RCC 7860 (cell line): ENCODE measurements at places on chromosomes 16 and 17.

DNA sequence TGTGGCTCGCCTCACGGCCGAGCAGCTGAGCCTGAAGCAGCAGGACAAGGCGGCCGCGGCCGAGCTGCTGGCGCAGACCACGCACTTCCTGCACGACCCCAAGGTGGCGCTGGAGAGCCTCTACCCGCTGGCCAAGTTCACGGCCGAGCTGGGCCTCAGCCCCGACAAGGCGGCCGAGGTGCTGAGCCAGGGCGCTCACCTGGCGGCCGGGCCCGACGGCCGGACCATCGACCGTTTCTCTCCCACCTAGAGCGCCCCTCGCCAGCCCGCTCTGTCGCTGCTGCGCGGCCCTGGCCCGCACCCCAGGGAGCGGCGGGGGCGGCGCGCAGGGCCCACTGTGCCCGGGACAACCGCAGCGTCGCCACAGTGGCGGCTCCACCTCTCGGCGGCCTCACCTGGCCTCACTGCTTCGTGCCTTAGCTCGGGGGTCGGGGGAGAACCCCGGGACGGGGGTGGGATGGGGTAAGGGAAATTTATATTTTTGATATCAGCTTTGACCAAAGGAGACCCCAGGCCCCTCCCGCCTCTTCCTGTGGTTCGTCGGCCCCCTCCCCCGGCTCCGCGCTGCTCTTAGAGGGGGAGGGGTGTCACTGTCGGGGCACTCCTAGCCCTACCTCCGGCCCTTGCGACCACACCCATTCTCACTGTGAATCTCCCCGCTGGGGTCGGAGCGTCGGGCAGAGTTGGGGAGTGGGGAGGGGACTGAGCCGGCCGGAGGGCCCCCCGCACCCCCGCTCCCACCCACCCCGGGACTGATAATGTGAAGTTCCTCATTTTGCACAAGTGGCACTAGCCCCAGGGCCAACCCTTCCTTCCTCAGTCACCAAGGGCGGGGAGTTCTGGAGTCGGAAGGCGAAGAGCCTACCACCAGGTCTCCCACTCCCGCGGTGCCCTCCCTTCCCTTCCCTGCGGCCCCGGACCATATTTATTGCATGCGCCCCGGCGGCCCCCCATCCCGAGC, 4.0 kb downstream of the HIC1 start:
- no peak for DNase-seq

DNA sequence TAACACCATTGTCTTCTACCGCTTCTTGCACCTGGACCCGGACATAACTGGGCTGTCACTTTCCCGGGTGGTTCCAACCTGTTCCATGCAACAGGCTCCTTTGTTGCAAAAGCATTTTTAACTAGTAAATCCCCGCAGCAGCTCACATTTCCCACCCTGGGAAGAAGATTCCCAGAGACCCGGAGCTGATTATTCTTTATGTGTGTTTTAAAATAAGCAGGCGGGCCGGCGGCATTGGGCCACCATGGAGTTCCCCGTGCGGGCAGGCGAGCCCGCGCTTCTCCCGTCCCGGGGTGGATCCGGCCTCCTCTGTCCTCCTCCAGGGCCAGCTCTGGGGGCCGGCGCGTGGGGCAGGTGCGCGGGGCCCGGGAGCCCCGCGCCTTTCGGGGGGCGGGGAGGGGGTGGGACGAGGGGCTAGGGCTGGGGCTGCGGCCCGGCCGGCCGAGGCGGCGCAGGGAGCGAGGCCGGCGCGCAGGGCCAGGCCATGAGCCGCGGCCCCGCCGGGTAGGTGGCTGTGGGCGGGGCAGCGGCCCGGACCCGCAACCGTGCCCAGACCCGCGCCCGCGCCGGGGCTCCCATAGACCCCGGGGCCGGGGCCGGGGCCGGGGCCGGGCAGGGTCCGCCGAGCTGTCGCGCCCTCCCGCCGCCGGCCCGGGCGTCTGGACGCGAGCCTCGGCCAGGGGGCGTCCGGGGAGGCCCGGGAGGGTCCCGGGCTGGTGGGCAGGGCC, 1.7 kb downstream of the CRAMP1 start:
- DNase-seq, result no peak

DNA sequence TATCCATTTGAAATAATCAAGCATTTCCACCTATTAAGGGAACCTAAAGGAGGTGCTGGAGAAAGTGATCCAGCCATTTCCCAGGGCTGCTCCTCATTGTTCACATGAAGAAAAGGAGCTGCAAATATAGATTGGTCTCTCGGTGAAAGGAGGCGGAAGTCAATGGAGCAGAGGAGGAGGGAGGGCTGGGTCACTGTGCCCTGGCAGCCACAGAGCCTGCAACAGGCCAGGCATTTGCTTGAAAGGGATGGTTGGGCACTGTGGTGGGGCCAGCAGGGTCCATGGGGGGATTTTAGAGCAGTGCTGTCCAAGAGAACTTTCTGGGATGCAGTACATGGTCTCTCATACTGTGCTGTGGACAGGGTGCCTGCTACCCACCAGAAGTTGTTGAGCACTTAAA, 173.2 kb downstream of the CYLD start:
- no peak for DNase-seq

GRCh38 chr16:65414284-65414984, 292.6 kb upstream of the CDH11 start:
- DNase-seq, result peak; percentile 83
